CD4-positive, alpha-beta T cell (primary cell): ENCODE measurements at places on chromosomes 1 and 21.
A peak's percentile ranks its signal among the peaks of the same experiment; 100 is the strongest.

DNA sequence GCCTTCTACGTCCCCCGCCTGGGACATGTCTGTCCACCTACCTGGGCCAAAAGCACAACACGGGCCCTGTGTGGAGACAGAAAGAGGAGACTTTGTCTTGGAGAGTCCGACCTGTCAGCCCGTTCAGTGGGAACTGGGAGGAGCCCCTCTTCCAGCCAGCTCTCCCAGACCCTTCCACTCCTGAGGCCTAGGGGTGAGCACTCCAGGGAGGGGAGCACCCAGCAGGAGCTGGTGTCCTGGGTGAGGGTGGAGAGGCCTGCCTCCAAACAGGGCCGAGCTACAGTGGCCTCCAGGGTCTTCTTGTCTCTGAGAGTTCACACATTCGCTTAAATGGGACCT lies 546 bp downstream of the SPOCD1 start:
- H3K27ac ChIP-seq, result no peak overlapping the region
- no peaks in the 10 kb centered on the region for H3K27me3 ChIP-seq
- DNase-seq, result no peak
- no peak overlapping the region for H3K4me3 ChIP-seq
- no peaks in the 10 kb centered on the region for H3K36me3 ChIP-seq

- no peaks in the 10 kb centered on the region for H3K27me3 ChIP-seq
- no peak overlapping the region for H3K4me3 ChIP-seq
- H3K36me3 ChIP-seq, result no peaks in the 10 kb centered on the region
- no peak overlapping the region for H3K27ac ChIP-seq
- DNase-seq, result no peak
Observed at GRCh38 chr1:221643404-221644144, 98.3 kb downstream of the DUSP10 start.

DNA sequence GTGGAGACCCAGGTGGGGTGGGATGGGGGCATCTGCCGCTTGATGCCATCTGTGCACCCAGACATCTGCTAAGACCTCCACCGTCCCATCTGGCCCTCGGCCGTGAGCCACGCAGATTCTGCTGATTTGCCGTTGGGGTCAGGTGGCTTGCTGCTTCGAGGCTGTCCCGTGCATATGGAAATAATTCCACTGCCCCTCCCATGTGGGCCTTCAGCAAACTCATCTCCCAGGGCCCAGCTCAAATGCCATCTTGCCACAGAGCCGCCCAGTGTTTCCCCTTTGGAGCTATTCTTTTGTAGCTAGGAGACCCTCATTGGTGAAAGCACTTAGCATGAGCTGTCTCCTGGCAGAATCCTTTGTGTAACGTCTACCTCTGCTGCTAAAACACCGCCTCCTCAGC lies 99.8 kb downstream of the KAZN start:
- H3K4me3 ChIP-seq, result no peak overlapping the region
- H3K4me1 ChIP-seq, result no peaks in the 10 kb centered on the region
- H3K36me3 ChIP-seq, result no peaks in the 10 kb centered on the region
- no peak for DNase-seq
- no peak overlapping the region for H3K27ac ChIP-seq

DNA sequence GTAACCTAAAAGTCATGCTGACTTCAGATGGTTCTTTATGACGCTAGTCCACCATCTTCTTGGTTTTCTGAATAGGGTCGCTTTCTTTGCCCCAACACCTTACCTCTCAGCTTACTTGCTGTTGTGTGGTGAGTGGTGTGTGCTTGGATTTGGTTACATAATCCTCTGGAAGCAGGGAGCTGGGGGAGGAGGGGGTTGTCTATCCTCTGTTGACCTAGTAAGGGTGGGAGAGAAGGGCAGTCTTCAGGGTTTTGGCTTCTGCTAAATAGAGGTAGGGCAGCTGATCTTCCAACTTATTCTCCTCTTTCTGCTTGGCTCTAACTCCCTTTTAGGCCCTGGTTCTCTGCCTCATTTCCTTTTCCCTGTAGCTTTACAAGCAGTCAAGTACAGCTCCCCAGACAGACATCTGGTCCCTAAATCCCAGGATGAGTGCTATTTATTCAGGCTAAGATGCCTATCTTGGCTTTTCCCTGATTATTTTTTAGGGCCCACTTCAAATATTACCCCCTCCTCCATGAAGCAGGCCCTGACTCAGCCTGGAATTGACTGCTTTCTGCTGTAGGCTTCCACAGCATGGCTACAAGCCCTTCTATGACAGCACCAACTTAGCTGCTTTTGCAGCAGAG lies 6.4 kb upstream of the REN start:
- H3K4me3 ChIP-seq, result no peak overlapping the region
- H3K36me3 ChIP-seq, result no peaks in the 10 kb centered on the region
- no peak overlapping the region for H3K27ac ChIP-seq
- H3K27me3 ChIP-seq, result peaks cover 9% of the 10 kb centered on the region

- no peak overlapping the region for H3K27ac ChIP-seq
- H3K36me3 ChIP-seq, result peaks cover 16% of the 10 kb centered on the region
- no peaks in the 10 kb centered on the region for H3K27me3 ChIP-seq
- no peaks in the 10 kb centered on the region for H3K4me1 ChIP-seq
- no peak for DNase-seq
Observed at GRCh38 chr21:15768045-15768601, 38.3 kb downstream of the USP25 start.

GRCh38 chr1:165900576-165901380 lies 73.4 kb downstream of the UCK2 start:
- H3K4me1 ChIP-seq, result peaks cover 3% of the 10 kb centered on the region
- H3K4me3 ChIP-seq, result no peak overlapping the region
- H3K27me3 ChIP-seq, result no peaks in the 10 kb centered on the region
- no peak for DNase-seq

DNA sequence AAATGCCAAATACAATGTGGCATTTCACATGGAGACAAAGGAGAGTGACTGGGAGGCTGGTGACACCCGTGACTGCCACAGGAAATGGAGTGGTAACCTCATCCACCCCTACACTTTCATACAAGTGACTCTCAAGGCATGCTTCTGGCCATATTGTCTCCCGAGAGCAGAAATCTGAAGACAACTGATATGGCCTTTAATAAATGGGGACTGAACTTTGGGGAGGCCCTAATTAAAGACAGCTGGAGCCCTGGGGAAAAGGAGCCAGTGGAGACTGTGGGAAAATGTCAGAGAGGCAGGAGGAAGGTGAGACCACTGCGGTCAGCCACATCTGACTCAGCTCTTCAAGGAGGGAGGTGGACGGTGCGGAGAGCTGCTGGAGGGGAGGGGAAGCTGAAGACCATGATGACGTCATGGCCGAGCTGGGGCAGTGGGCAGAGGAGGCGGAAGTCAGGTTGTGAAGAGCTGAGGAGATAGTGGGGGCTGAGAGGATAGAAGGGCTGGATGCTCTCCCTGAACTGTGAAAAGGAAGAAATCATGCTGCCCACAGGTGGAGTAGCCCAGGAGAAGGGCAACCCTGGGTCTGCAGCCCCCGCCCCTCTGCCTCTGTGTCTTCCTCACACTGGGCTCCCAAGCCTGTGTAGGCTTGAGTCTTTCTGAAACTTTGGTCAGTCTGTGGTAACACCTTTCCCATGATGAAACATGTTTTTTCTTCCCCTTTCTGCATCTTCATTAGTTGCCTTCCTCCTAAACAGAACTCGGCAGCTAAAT lies 14.0 kb upstream of the NCF2 start:
- DNase-seq, result no peak
- no peaks in the 10 kb centered on the region for H3K4me1 ChIP-seq
- H3K36me3 ChIP-seq, result no peaks in the 10 kb centered on the region
- no peak overlapping the region for H3K4me3 ChIP-seq
- H3K27me3 ChIP-seq, result no peaks in the 10 kb centered on the region

- H3K4me1 ChIP-seq, result no peaks in the 10 kb centered on the region
- H3K4me3 ChIP-seq, result no peak overlapping the region
- no peaks in the 10 kb centered on the region for H3K36me3 ChIP-seq
- DNase-seq, result no peak
Observed at GRCh38 chr1:158414651-158415345, 11.2 kb downstream of the OR10K2 start.

GRCh38 chr1:98940069-98940721 lies 64.5 kb downstream of the PLPPR5 start:
- H3K4me3 ChIP-seq, result no peak overlapping the region
- DNase-seq, result peak; percentile 5
- no peaks in the 10 kb centered on the region for H3K27me3 ChIP-seq
- H3K27ac ChIP-seq, result no peak overlapping the region
- no peaks in the 10 kb centered on the region for H3K4me1 ChIP-seq
- no peaks in the 10 kb centered on the region for H3K36me3 ChIP-seq
